Chondrocyte (in vitro differentiated cells): ENCODE measurements at places on chromosomes 16 and 17. TPM values are rescaled to one million over a fixed set of nuclear protein-coding genes. Genes with fewer than 3 reads are reported as not detected.
A peak's percentile ranks its signal among the peaks of the same experiment; 100 is the strongest.

GRCh38 chr16:87185308-87185707, 131.9 kb downstream of the C16orf95 start:
- H3K36me3 ChIP-seq = no peaks in the 10 kb centered on the region
- no peak overlapping the region for H3K27ac ChIP-seq
- no peaks in the 10 kb centered on the region for H3K27me3 ChIP-seq

DNA sequence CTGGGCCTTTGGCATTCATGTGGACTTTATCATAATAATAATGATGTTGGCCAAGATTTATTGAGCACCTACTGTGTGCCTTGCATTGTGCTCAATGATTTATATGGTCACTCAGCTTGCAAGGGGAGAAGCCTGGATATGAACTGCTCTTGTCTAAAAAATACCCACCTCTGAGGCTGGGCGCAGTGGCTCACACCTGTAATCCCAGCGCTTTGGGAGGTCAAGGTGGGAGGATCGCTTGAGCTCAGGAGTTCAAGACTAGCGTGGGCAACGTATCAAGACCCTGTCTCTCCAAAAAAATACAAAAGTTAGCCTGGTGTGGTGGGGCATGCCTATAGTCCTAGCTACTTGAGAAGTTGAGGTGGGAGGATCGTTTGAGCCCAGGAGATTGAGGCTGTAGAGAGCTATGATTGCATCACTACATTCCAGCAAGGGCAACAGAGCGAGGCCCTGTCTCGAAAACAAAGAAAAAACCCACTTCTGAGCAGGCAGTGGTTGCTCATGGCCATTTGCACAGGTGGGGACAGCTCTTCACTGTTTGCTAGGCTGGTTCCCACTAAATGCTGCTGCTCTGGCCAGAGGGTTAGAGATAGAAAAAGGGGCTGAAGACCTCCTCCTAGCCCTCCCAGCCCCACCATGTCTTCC, 4.3 kb upstream of the ADGRG1 start:
- no peaks in the 10 kb centered on the region for H3K36me3 ChIP-seq
- peak overlapping the region; percentile 57 for H3K27ac ChIP-seq
- H3K4me1 ChIP-seq = peaks cover 71% of the 10 kb centered on the region
- H3K27me3 ChIP-seq = no peaks in the 10 kb centered on the region

- H3K36me3 ChIP-seq = no peaks in the 10 kb centered on the region
- no peaks in the 10 kb centered on the region for H3K4me1 ChIP-seq
- DNase-seq = no peak
- no peak overlapping the region for H3K4me3 ChIP-seq
These were observed 38.1 kb upstream of the NLK start for GRCh38 chr17:28004344-28004743.

GRCh38 chr16:79097166-79097565, 503.4 kb downstream of the MAF start:
- no peak overlapping the region for H3K27ac ChIP-seq
- no peaks in the 10 kb centered on the region for H3K4me1 ChIP-seq
- H3K4me3 ChIP-seq = no peak overlapping the region
- DNase-seq = no peak
- H3K27me3 ChIP-seq = no peaks in the 10 kb centered on the region

DNA sequence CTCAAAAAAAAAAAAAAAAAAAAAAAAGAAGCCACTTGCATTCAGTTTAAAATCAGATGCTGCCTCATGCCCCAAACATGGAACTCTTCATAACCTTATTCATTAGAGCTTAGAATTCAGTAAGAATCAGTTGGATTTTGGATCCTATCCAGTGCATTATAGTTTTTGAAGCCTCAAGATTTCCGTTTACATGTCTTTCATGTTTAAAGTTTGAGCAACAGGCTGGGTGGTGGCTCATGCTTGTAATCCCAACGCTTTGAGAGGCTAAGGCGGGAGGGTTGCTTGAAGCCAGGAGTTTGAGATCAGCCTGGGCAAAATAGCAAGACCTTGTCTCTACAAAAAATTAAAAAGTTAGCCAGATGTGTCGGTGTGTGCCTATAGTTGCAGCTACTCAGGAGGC, 55.0 kb downstream of the SNTB2 start:
- peaks cover 9% of the 10 kb centered on the region for H3K36me3 ChIP-seq
- peaks cover 39% of the 10 kb centered on the region for H3K4me1 ChIP-seq
- H3K4me3 ChIP-seq = no peak overlapping the region
- DNase-seq = no peak

DNA sequence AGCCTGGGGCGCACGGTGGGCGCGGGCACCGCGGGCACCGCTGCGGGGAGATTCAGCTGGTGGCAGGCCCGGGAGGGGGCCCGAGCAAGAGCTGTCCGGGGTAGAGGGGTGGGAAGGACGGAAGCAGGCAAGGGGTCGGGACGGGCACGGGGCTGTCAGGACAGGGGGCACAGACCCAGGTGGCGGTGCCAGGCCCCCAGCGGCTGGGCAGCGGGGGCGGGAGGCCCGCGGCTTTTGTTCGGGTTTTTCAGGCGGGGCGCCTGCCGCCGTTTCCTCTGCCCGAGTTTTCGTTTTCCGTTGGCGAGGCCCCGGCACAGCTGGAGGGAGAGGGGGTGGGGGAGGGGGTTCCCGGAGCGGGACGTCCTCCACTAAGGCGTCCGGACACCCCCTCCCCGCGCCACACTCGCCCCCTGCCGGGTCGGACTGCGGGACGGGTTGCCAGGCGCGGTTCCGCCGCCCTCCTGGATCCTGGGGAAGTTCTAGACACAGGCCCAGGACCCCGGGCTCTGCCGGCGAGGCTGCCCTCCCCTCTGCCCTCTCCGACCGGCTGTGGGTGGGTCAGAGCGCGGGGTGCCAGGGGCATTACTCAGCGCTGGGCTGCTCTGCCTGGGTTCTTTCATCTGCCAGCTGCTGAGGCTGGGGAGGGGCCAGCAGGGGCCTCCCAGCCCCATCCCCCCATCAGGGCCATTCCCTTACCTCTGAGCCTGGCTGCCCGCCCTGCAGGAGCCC, 543 bp downstream of the ARHGAP23 start:
- peak overlapping the region; percentile 84 for H3K27ac ChIP-seq
- no peaks in the 10 kb centered on the region for H3K27me3 ChIP-seq
- H3K4me3 ChIP-seq = peak overlapping the region; percentile 71
- no peak for DNase-seq
- peaks cover 67% of the 10 kb centered on the region for H3K4me1 ChIP-seq
- H3K36me3 ChIP-seq = no peaks in the 10 kb centered on the region

DNA sequence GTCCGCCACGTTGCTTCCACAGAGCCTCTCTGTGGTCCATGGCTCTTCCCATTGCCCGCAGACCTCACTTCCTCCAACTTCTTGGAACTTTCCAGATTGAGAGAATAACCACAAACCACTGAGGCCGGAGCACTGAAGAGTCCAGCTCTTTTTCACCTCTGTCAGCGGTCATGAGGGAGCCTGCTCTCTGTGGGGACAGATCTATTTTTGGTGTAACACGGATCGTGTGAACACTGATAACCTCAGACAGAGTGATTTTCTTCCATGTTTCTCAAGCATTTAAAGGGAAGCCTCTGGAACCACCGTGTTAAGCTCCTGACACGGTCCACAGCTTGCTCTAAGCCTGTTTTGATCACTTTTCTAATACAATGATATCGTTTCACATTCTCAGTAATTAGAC, 49.7 kb downstream of the NTN1 start:
- no peaks in the 10 kb centered on the region for H3K36me3 ChIP-seq
- H3K4me3 ChIP-seq = no peak overlapping the region
- H3K27me3 ChIP-seq = peaks cover 1% of the 10 kb centered on the region
- H3K27ac ChIP-seq = no peak overlapping the region
- no peaks in the 10 kb centered on the region for H3K4me1 ChIP-seq

GRCh38 chr17:44648963-44649362, 7.3 kb upstream of the MEIOC start:
- H3K4me3 ChIP-seq = no peak overlapping the region
- no peaks in the 10 kb centered on the region for H3K27me3 ChIP-seq
- H3K4me1 ChIP-seq = no peaks in the 10 kb centered on the region
- no peak for DNase-seq
- H3K36me3 ChIP-seq = peaks cover 1% of the 10 kb centered on the region

DNA sequence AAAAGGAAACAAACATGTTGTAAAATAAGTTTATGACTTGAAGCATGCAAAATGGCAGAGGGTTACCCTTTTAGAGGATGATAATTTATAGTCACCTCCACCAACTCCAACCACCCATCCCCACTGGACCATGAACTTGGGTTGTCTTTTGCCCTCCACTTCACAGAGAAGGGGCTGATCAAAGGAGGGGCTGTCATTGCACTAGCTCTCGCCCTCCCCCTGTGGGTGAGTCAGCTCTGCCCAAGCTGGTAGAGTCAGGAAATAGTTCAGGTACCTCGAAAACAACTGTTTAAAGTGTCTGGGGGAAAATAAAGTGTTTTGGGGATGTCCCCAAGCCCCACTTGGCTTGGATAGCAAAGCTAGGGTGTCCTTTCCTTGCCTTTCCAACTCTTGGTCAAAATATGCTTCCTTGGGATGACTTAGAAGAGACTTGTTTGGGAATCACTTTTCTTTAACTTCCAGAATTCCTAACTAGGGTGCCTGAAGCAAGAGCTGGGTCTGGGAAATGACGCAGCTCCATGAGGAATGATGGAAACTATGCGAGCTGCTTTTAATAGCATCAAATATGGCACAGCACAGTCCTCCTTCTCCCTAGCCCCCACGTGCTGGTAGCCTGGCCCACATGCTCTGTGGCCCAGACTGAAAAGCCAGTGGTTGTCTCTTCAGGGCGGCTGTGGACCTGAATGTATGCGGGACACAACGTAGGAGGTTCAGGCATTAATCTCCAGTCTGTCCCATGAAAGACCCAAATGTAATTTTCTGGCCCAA, 40.7 kb downstream of the TBX4 start:
- DNase-seq = no peak
- no peaks in the 10 kb centered on the region for H3K36me3 ChIP-seq
- H3K27me3 ChIP-seq = peaks cover 9% of the 10 kb centered on the region
- peak overlapping the region; percentile 84 for H3K27ac ChIP-seq
- H3K4me3 ChIP-seq = no peak overlapping the region

GRCh38 chr16:25988084-25988483, 296.3 kb downstream of the HS3ST4 start:
- H3K36me3 ChIP-seq = no peaks in the 10 kb centered on the region
- H3K27me3 ChIP-seq = no peaks in the 10 kb centered on the region
- H3K27ac ChIP-seq = no peak overlapping the region
- H3K4me1 ChIP-seq = no peaks in the 10 kb centered on the region
- H3K4me3 ChIP-seq = no peak overlapping the region

- H3K4me3 ChIP-seq = no peak overlapping the region
- no peaks in the 10 kb centered on the region for H3K27me3 ChIP-seq
- H3K4me1 ChIP-seq = no peaks in the 10 kb centered on the region
- DNase-seq = no peak
- no peak overlapping the region for H3K27ac ChIP-seq
These were observed 17.6 kb downstream of the PEMT start for GRCh38 chr17:17573912-17574311.

DNA sequence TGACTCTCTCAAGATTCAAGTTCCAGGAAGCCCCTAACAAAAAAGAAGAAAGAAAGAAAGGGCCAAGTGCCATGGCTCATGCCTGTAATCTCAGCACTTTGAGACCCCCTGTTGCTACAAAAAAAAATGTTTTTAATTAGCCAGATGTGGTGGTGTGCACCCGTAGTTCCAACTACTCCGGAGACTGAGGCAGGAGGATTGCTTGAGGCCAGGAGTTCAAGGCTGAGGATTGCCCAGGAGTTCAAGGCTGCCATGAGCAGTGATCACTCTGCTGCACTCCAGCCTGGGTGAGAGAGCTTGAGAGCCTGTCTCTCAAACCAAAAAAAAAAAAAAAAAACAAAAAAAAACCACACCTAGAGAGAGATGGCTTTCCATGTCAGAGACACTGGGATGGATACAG, 18.8 kb downstream of the TLE7 start:
- H3K36me3 ChIP-seq = no peaks in the 10 kb centered on the region
- H3K4me1 ChIP-seq = peaks cover 11% of the 10 kb centered on the region
- H3K4me3 ChIP-seq = no peak overlapping the region
- no peak overlapping the region for H3K27ac ChIP-seq
- H3K27me3 ChIP-seq = peaks cover 27% of the 10 kb centered on the region

DNA sequence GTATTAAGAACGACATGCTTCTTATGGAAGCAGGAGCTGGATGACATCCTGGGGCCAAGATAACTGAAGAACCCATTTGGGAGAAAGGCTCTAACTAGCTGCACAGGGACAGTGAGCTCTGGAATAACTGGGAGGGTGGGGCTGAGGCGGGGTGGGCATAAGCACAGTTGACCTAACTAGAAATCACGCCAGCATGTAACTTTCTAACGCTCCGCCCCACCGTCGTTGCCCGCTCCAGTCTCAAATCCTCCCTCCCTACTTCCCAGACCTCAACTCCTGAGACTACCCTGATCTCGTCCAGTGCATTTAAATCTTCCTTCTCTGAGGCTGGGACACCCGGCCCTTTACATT, 436 bp downstream of the PHB1 start:
- peak overlapping the region; percentile 99 for H3K4me3 ChIP-seq
- no peak for DNase-seq
- peaks cover 23% of the 10 kb centered on the region for H3K4me1 ChIP-seq

DNA sequence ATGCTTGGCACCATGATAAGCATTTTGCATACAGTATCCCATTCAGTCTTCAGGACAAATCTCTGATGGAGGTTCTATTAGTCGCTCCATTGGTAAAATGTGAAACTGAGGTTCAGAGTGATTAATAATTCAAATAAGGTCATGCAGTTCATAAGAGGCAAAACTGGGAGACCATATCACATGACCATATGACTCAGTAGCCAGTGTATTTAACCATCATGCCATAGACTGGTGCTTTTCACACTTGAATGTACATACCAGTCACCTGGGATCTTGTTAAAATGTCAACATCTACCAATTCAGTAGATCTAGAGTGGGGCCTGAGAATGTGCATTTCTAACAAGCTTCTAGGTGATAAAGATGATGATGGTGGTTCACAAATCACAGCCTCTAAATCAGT, 4.3 kb downstream of the ACSM3 start:
- no peak for DNase-seq
- H3K4me3 ChIP-seq = no peak overlapping the region
- H3K27me3 ChIP-seq = peaks cover 3% of the 10 kb centered on the region
- no peak overlapping the region for H3K27ac ChIP-seq
- no peaks in the 10 kb centered on the region for H3K36me3 ChIP-seq

The DHX58 gene
- total RNA-seq = 0.53 to 0.64 TPM (median 0.55 TPM) in 3 replicates

The ABCC6 gene
- total RNA-seq = 0.99 to 2.7 TPM (median 1.5 TPM) in 3 replicates

The NSMCE1 gene
- 19.6 to 23.2 TPM (median 21.2 TPM) in 3 replicates for total RNA-seq

The TNFRSF13B gene
- total RNA-seq = not detected in 3 replicates

The TEX19 gene
- not detected in 3 replicates for total RNA-seq

The MPHOSPH6 gene
- total RNA-seq = 13.5 to 23.8 TPM (median 14.6 TPM) in 3 replicates
